ENCODE measurements at places on chromosomes 6 and 20.

DNA sequence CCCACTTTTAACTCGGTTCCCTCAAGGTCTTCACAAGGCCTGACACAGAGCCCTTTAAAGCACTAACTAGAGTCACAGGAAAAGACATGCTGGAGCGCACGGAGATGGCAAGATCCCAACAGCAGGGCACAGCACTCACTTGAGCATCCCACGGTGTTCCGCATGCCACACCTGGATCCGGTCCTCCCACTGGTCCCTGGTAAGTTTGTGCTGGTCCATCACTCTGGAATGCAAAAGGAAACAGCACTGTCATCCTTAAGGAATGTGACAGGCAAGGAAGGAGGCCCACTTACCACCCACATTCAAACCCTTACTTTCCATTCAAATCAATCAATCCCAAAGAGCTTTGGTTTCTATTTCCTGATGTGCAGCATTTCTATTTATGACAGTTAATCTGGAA is 34.7 kb downstream of the EZR start:
- no peak for DNase-seq

DNA sequence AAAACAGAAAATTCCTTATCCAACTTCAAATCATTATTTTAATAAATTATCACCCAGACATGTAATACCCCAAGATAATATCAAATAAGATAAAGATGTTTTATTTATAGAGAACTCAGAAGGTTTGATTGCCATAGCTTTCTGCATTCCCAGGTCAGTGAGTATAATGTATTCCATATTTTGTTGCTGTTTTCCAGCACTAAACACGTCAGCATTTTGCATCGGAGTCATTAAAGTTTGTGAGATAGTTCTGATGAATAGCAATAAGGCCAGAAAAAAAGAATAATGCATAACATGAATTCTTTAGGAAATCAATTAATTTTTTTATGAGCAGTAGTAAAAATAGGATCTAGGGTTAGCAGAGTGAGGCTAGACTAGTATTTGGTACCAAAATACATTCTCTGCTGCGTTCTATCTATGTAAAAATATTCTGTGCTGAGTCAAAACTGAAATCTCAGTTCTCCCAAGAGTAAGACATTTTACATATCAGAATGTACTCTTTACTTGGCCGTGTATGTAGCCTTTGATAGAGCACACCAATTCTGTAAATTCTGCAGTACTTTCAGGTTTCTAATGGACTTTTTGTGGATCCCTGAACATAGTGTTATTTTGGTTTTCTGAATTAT is 269.9 kb upstream of the AGPAT4 start:
- no peak for DNase-seq

- DNase-seq: no peak
These were observed 552.4 kb downstream of the RFPL4B start for GRCh38 chr6:112899541-112899940.

DNA sequence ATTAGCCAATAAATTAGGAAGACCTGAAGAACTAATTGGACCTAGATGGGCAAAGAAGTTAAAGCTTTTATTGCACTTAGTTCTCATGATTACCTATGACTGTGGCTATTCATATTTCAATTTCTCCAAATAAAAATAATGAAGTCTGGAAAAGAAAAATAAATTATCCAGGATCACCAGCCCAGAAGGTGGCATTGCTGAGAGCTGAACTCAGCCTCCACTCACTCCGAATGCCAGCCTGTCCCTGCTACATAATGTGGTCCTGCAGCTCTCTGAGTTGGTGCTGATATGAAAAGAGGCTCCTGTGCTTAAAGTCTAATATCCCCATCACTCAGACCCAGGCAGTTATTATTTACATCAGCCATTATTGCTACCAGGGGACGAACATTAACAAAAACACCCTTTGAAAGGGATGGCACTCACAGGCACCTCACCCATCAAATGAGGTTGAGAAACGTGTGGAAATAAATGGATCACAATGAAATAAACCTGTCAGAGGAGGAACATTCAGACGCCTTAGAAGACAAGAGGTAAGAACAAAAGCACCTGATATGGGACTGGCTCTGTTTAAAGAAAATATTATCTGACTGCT is 649.7 kb upstream of the CHD6 start:
- DNase-seq: no peak

DNA sequence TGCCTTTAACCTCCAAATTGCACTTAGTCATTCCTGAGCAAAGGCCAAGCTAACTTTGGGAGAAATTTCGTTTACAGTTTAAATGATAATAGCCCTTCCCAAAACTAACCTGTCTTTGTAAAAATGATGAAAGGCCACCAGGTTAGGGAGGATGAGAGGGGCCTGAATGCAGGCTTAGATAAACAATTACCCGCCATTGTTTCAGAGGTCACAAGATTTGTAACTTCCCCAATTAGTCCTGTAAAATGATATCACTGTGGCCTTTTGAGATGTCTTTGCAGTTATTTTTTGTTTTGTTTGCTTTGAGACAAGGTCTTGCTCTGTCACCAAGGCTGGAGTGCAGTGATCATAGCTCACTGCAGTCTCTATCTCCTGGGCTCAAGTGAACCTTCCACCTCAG is 26.3 kb downstream of the GNL1 start:
- no peak for DNase-seq

DNA sequence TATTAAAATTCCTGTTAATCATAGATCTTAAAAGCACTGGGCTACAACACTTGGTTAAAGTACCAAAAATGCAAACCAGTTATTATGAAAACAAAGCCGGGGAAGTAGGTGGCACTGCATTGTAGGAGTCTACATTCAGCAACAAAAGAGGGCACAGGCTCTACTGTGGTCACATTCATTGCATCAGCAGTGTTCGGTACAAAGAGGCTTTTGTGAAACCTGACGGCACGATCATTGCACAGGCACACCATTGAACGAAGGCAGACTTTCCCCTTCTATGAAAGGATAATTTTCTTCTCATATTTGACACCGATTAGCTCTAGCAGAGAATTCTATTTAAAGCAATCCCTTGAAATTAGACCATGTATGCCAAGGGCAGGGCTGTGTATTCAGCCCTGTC is 44.6 kb upstream of the AGPAT4 start:
- DNase-seq: no peak

DNA sequence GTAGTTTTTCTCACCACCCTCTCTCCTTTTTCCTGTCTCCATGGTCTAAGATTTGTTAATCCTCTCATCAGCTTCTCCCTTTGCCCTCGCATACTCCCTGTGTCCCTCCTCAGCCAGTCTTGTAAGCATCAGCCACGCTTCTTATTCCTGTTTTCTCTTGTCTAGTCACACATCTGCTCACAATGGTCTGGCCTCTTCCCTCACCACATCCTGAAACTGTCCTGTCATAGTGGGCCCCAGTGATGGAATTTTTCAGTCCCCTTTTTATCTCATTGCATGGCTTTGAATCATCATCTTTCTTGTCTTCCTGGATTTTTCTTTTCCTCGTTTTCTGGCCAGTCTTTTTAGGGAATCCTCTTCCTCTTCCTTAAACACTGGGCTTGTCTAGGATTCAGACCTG is 57.2 kb downstream of the GFRA4 start:
- DNase-seq: no peak

DNA sequence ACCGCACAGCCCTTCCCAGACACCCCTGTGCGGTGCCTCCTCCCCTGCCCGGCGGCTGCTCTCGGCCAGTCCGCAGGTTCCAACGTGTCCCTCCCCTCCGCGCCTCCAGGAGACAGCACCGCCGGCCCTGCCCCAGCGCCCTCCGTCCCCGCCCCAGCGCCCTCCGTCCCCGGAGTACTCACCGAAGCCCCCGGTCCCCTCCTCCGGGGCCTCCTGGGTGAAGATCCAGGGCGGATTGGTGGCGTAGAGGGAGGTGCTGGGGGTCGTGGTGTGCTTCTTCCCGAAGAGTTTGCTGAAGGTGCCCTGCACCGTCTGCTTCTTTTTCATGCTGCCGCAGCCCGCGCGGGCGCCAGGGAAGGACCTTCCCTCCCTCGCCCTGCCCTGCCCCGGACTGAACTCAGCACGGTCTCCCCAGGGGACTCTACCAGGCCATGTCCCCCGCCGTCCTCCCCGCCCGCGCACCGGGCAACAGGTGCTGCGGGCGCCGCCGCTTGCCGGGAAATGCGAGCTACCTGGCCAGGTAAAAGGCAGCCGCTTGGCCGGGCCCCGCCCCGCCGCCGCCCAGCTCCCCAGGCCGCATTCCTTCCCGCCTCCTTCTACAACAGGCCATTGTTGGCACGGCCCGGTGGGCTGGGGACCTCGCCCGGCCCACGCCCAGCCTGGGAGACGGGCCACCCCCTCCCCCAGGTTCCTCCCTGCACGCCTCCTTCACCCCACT is at the start of gene C6orf132:
Gene C6orf132, minus strand, starts transcription at position 503 of the 718 bp plus-strand sequence. Its CDS starts 176 bp downstream, at position 327.
- DNase-seq: no peak

- no peak for DNase-seq
These were observed 7.8 kb upstream of the DLL1 start for GRCh38 chr6:170298688-170299087.

DNA sequence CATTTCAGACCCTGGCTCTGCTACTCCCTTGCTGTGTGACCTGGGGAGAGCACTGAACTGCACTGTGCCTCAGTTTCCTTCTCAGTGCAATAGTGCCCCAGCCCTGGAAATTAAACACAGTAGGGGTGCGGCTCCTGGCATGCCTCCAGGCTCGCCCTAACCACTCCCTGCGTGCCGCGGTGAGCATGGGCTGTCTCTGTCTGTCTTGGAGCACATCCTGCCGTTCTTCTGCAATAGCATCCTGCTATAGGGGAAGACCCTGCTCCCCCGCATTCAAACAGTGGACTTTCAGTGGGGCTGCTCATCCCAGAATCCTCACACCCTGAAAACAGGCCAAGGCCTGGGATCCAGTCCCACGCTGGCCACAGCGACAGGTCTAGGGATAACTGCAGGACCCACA is 129.5 kb downstream of the FOXC1 start:
- no peak for DNase-seq

DNA sequence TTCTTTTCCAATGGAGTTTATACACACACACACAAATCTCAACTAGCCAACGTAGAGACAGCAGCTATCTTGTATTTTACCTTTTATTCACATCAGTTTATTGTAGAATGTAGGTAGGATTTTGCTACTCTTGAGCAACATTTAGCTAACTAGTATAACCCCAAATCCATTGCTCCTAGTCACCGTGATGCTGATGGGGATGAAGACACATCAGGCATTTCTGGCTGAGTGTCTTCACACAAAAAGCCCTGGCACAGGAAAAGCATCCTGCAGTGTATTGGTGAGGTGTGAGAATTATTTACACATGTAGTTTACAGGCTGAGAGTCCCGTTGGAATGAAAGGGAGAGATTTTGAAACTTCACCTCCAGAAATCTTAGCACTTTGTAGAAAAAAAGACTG is 65.9 kb upstream of the FBXL4 start:
- no peak for DNase-seq

- DNase-seq: no peak
These were observed 252.7 kb downstream of the KHDC1L start for GRCh38 chr6:72972579-72972978.

DNA sequence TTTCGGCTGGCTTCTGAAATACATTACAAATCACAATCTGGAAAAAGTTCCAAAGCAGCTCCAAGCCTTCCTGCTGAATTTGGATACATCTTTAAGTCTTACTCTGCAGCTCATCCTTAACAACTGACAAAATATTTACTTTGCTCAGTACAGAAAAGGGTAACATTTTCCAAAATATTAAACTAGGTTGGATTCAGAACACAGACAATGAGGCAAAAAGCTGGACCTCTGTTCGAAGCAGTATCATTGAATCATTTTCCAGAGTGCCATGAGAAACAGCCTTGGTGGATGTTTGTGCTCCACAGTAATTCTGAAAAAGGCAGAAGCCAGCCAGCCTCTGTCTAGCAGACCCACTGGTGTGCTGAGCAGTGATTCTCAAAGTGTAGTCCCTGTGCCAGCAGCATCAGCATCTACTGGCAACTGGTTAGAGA is 162.1 kb downstream of the AIG1 start:
- no peak for DNase-seq

GRCh38 chr20:45970646-45971424 is 1.2 kb downstream of the ZNF335 start:
- no peak for DNase-seq

DNA sequence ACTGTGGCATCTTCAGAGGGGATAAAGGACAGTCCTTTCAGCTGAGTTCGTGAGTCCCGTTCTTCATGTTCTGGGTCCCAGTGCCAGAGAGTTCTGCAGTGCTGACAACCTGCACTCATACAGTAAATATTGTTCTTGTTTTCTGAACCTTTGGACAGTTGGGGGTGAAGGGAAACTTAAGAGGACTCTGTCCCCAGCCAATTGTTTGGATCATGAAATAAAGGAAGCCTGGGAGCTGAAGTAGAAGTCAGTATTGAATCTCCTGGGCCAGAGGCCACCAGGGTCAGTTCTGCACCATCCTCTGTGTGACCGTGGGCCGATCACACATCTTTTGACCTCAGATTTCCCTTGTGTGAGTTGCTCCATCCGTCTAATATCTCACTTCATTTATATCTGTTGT is 3.2 kb downstream of the SLC2A12 start:
- no peak for DNase-seq

DNA sequence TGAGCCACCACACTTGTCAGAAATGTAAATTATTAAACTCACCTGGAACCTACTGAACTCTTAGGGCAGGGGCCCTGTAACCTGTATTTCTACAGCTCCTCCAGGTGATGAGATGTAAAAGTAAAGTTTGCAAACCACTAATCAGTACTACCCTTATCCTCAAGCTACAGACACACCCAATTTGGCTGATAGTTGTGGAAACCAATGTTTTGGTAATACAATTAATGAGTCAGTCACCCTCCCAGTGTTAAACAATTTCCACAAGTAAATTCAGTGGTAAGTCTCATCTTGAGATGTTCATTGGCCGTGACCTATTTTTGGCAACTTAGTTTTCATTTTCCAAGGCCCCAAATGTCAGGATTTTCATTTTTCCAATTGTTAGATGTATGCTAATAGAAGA is 29.6 kb downstream of the GCNT2 start:
- DNase-seq: no peak

- DNase-seq: no peak
These were observed 144.9 kb upstream of the OLIG3 start for GRCh38 chr6:137638926-137639706.

DNA sequence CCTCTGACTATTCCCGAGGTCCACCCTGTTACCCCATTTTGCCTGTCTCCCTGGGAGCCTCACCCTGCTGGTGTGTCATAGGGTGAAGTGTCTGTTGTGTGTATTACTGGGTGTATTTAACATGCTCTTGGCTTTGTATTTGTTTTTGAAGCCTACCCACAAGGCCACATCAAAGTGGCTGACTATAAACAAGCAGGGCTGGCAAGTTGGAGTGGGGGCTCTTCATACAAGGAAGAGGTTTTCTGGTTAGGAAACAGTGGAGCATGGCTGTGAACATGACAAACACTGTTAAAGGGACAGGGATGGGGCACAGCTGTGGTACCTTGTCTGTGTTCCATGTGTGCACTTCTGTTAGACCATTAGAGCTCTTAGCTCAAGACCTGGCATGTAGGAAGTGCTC is 26.3 kb downstream of the HECA start:
- DNase-seq: peak; percentile 64

Data from activated T-helper 2 cell treated with anti-CD3 and anti-CD28 coated beads, Interferon-gamma antibody, Interleukin-2, Interleukin-4, amounts not matched to agents 10 μg/mL and 5 μg/mL and 100 μg/mL, durations not matched to agents 14 hours and 24 hours and 36 hours (primary cell).